ENCODE measurements at places on chromosomes 12 and 14.

- no peak for DNase-seq
These were observed 20.7 kb downstream of the ZDHHC17 start for GRCh38 chr12:76784600-76785051.

DNA sequence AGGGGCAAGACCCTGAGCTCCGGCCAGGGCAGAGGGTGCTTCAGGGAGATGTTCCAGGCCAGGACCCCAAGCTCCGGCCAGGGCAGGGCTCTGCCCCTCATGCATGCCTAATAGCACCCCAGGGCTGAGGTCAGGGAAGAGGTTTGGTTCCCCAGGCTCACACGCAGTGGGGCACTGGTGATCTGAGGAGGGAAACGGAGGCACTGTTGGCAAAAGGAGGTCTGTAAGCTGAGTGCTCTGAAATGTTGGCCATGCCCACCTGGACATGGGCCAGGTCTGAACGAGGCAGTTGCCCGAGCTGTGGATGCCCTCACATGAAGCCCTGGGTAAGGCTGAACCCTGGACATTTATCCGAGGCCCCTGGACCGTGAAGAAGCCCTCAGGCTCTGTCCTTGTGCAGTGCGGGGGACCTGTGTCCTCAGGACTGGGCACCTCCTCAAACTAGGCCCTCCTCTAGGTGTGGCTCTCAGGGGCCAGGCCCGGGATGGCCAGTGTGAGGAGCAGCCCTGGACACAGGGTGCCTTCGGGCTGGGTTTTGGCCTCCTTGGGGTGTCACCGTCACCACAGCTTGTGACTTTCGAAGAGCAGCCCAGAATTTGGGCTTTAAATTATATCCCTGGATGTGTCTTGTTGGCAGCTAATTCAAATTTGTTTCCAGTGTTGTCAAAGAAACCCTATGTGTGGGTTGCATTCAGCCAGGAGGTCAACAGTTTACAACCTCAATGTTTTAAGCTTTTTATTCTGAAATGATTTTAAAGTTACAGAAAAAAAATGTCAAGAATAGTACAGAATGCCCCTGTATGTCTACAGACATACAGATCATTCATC lies 66.8 kb downstream of the ADGRD1 start:
- DNase-seq: no peak

GRCh38 chr14:95523815-95524448 lies 7.5 kb upstream of the SYNE3 start:
- DNase-seq: peak; percentile 83

DNA sequence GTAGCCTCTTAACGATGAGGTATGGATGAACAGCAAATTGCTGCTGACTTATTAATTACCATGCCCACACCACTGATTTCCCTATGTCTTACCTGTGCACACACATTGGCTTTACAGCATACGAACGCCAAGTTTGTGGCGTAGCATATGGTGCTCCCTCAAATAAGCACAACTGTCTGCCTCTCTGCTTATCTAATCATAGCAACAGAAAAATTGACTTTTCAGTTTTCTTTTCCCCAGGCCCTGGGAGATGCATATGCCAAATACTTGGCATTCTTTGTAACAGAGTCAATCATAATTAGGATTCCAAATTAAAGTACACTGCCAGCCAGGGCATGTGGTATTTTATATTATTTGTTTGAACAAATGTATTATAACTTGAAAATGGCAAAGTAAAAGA lies 625.5 kb downstream of the DIO2 start:
- DNase-seq: no peak

DNA sequence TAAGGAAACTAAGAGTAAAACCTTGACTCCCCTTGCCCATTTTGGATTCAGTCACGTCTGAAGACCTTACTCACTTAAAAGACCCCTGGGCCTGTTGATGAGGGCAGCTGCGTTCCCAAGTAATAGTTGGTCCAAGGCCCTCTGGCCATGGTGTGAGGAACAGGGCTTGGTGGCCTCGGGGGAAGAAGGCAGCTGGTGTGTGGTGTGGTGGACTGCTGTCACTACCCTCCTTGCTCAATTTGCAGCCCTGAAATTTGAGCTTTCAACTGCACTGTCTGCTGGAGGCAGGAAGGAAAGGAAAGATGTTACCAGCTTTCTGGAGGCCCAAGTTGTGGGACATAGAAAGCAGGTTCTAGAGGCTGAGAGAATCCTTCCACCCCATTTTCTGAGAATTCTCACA lies 128.2 kb downstream of the SLC38A6 start:
- no peak for DNase-seq

DNA sequence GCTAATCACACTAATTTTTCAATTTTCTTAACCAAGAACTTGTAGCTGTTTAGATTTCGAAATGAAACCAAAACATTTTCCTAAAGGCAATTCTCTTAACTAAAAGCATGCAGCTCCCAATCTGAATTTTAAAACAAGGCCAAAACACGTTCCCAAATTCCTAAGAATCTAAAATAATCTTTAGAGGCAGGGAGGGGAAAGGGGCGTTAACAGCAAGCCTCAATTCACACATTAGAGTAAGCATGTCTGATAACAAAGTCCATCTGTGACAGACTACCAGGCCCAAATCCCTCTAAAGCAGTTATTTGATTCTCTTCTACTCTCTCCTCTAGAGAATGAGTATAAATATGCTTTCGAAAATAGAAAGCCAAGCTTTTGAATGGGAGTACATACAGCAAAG lies 754 bp downstream of the ATG14 start:
- peak; percentile 53 for DNase-seq

DNA sequence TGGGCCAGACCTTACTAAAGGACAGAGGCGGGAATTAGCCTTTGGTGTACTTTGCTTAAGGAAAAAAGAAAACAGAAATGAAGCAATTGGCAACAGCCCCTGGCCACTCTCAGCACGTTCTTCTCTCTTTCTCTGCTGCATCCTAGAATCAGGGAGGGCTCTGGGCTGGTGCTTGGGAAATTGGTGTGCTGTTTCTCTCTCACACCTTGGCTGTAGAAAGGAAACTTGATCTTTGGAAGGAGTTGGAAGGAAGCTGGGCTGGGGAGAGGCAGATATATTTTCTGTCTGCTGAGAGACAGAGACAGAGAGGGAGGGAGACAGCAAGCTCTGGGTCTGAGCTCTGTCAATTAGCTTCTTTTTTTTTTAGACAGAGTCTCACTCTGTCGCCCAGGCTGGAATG lies 27.4 kb downstream of the NOS1 start:
- DNase-seq: no peak

DNA sequence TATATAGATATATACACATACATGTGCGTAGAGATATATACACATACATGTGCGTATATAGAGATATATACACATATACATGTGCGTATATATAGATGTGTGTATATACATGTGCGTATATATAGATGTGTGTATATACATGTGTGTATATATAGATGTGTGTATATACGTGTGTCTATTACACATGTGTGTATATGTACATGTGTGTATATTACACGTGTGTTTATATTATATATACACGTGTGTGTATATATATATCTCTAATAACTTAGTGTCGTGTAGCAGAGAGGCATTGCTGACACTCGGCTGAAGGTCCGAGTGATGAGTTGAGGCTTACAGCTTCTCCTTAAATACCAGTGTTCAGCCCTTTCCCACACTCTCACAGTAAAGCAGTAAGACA lies 133.7 kb downstream of the GLT1D1 start:
- DNase-seq: no peak

- DNase-seq: peak; percentile 16
These were observed 7.5 kb upstream of the WSB2 start for GRCh38 chr12:118068445-118068844.

- no peak for DNase-seq
These were observed 224.2 kb upstream of the PWP1 start for GRCh38 chr12:107461222-107461975.

DNA sequence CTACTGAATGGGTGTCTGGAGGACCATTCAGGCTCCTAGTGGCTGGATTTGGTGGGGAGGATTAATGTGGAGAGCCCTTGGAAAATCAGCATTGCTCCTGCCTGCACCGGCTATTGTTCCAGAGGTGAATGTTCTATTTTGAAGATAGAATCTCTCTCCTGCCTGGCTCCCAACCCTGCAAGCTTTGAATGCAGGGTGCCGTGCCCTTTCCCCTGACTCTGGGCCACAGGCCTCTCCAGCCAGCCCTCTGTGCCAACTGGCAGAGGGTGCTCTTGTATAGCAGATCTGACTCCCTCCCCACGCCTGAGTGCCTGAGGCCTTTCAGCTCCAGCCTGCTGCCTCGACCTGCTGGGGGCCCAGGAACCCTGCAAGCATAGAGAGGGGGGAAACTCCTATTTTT lies 106.8 kb downstream of the TMEM260 start:
- no peak for DNase-seq

- no peak for DNase-seq
These were observed 54.5 kb downstream of the PDZRN4 start for GRCh38 chr12:41242603-41243002.
